T-cell (primary cell): ENCODE measurements at places on chromosomes 4 and X. TPM values are rescaled to one million over a fixed set of nuclear protein-coding genes. Genes with fewer than 3 reads are reported as not detected.

GRCh38 chrX:45485719-45486118 is 285.0 kb upstream of the DIPK2B start:
- DNase-seq: no peak

DNA sequence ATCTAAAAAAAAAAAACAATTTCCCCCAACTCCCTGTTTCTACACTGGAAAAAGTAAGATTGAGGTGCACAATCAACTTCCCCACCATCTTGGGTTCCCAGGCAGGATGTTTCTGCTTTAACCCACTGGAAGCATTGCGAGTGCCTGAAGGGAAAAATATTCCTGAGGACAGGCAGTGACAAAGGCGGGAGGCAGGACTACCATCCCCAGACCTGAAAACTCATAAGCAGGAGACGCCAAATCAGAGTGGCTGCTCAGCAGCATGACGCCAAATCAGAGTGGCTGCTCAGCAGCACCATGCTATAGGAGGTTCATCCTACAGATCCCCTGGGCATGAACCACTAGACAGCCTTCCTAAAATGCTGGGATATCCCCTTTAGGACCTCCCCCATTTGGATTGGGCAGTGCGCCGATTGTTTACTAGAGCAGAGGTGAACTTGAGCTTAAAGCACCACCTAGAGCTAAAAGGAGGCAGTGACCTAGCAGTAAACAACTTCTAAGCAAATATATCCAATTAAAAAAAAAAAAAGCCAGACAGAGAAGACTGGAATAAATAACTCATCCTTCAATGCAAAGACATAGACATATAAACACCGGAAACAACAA is 35.0 kb upstream of the GK start:
- no peak for DNase-seq

DNA sequence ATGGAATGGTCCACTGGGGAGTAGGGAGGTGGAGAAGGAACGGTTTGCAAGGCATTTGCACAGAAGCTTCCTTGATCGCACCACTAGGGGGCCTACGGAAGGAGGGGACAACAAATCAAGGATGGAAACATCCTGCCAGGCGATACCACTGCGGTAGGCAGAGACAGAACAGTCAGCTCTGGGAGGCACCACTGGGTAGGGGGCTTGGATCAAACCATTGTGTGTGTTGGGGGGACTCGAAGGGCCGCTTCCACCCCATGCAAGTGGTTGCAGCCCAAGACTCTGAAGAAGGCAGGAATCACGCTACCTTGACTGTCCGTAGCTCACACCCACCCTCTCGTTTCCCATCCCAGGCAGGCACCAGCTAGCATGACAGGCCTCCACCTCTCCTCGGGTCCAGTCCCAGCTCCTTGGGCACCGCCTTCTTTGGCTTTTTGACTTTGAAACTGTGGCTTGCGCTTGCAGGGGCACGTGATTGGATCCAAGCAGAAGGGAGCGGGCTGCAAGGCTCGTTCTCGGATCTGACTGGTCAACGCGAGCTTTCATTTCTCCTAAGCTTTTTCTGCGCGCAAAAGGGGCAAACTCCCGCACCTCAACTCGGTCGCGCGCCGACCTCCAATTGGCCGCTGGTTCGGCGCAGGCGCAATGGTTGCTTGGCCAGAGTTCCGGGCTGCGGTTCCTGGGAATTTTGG is 28.4 kb downstream of the GAGE1 start:
- DNase-seq: no peak

The UGT2B15 gene
- total RNA-seq: not detected

- no peak for DNase-seq
Observed at GRCh38 chr4:14581741-14582140, 420.5 kb upstream of the CPEB2 start.

The KANTR gene
- total RNA-seq: 16.4 TPM

The CCNB3 gene
- total RNA-seq: 0.47 TPM

DNA sequence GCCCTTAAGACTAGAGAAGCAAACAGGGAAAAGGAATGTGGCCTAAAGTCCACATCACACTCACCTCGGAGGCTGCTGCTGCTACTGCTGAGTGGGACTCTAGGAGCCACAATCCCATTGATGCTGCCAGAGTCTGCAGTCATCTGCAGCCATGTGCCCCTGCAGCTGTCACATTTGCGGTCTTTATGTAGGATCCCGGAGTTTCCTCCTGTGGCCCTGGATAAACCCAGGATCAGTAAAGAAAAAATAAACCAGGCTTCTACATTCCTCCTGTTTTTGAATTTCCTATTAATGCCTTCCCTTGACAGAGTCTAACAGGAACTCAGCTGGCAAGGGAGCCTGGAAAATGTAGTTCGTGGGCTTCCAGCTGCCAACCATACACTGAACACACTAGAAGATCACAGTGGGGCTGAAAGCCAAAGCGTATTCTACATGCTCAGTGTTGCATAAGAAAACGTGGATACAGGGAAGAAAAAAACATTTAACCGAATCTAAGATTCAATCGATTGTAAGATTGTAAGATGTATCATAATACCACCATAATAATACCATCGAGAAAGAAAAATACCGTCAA is 10.3 kb upstream of the PHEX start:
- DNase-seq: no peak

DNA sequence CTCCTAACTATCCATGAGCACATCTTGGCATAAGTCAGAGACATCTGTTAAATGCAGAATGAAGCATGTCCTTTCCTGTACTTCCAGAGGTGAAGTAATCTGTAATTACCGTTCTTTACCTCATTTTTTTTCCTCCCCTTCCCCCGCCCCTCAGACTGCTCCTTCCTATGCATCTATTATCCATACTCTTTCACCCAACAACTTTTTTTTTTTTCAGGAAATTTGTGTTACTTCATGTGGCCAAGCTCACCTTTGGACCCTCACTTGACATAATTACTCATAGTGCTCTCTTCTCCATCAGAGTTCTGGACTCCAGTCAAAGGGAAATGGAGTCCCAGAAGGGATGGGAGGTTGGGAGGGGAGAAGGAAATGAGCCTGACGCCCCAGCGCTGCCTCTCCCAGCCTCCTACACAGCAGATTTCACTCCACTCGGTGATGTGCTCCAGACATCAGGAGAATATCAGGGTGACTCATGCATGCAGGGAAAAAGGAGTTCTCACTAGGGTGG is 568.8 kb downstream of the STIM2 start:
- no peak for DNase-seq

The PLXNB3 gene
- total RNA-seq: 0.28 TPM

DNA sequence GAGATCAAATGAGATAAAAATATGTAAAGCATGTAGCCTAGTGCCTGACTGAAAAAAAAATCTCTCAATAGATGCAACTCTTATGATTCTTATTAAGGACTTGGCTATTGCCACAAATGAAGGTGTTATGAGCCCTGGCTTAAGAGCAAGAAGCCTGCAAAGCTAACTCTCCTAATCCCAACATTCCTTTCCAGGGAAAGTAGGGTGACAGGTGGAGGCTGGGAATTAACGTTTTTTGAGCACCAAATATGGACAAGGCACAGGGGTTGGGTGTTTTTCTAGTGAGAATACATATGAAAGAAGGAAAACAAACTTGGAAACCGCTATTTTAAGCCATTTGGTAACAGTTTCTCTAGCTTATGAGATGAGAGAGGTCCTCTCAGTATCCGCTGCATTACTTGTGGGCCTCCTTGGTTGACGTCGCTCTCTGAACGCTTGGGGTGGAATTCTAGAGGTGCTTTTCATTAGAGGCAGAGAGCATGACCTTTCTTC is 2.4 kb downstream of the RHOH start:
- DNase-seq: no peak

DNA sequence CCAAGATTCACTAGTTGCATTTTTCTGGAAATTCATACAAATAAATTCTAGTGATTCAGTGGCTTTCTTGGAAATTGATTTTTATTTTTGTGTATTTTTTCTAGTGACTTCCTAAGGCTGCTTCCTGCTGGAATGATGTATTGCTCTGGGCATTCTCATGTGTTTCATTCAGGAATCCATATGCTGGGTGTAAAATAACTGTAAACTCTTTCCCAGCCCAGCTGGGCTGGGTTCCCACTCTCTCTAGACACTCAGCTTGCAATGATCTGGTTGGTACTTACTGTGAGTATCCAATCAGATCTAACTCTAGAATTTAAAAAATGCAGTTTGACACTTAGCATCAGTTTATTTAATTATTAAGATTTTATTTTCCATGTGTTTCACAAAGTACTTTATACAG is 882.2 kb downstream of the STIM2 start:
- no peak for DNase-seq

The RASSF6 gene
- total RNA-seq: 0.29 TPM

DNA sequence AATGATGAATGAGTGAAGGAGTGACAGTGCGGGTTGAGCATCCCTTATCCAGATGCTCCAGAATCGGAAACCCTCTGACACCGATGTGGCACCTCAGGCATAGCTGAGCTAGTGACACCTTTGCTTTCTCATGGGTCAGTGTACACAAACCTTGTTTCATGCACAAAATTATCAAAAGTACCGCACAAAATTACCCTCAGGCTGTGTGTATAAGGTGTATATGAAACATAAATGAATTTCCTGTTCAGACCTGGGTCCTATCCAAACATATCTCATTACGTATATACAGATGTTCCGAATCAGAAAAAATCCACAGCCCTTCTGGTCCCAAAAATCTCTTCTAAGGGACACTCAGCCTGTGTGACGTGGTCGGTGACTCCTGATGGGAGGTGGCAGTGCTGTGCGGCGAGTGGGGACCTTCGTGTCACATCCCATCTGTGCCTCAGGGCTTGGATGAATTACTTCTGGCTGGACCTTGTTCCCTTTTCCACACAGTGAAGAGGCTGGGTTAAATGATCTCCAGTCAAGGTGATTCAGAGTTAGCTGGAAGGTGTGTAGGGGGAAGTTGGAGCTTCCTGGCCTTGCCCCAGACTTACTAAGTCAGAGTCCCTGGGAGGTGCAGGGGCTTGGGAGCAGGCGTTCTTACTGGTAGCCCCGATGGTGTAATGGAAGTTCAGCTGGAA is 18.8 kb downstream of the RGS12 start:
- DNase-seq: no peak

- no peak for DNase-seq
Observed at GRCh38 chrX:150873616-150874015, 24.9 kb downstream of the CD99L2 start.

DNA sequence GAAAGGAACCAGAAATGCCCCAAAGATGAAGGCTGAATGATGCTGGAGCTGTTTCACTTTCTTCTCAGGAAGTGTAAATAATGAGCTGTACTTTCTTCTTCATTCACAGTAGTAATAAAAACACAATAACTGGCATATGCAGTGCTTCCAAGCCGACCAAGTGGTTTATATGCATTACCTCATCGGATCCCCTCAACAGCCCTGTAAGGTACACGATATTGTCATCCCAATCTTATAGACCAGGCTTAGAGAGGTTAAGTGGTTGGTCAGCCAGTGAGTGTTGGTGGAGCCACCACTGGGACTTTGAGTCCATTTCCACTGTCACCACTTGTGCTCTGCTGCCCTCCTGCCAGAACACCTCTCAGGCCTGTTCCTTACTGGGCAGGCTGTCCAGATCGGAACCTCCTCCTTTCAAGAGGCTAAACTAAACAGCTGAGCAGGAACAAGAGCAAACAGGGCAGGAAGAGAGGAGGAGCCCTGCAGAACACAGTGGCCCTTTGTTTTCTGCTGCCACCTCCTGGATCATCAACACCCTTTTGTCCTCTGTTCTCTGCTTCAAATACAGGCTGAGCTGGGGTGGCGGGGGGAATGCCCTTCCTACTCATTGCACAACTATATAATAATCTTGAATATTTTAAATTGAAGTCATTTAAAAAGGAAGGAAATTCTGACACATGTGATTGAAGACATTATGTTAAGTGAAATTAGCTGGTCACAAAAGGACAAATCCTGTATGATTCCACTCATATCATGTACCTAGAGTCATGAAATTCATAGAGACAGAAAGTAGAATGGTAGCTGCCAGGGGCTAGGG is 112.5 kb upstream of the ATP6AP2 start:
- peak; percentile 51 for DNase-seq

The UPF3B gene
- total RNA-seq: 11.8 TPM

DNA sequence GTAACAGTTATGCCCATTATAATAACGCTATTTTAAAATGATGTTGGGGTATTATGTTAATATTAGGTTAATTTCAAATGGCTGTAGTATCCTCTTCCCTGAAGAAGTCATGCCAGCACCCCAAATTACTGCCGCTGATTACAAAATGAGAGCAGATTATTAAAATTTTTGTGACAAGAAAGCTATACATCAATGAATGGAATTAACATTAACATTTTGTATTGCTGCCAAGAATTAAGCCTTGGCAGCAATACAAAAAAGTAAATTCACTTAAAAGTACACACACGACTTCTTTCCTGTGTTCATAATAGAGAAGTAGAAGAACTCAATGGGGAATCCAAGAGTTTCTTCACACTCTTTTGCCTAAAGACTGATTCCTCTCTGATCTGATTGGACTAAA is 482.8 kb downstream of the STIM2 start:
- DNase-seq: no peak

- DNase-seq: peak; percentile 41
Observed at GRCh38 chrX:118346258-118347094, 570 bp downstream of the WDR44 start.

- DNase-seq: no peak
Observed at GRCh38 chr4:87188048-87188447, 32.4 kb downstream of the KLHL8 start.

The PCDH18 gene
- total RNA-seq: 0.43 TPM

GRCh38 chrX:10172877-10173276 is 16.1 kb downstream of the CLCN4 start:
- DNase-seq: no peak
